ENCODE measurements at places on chromosomes 7 and 10.

DNA sequence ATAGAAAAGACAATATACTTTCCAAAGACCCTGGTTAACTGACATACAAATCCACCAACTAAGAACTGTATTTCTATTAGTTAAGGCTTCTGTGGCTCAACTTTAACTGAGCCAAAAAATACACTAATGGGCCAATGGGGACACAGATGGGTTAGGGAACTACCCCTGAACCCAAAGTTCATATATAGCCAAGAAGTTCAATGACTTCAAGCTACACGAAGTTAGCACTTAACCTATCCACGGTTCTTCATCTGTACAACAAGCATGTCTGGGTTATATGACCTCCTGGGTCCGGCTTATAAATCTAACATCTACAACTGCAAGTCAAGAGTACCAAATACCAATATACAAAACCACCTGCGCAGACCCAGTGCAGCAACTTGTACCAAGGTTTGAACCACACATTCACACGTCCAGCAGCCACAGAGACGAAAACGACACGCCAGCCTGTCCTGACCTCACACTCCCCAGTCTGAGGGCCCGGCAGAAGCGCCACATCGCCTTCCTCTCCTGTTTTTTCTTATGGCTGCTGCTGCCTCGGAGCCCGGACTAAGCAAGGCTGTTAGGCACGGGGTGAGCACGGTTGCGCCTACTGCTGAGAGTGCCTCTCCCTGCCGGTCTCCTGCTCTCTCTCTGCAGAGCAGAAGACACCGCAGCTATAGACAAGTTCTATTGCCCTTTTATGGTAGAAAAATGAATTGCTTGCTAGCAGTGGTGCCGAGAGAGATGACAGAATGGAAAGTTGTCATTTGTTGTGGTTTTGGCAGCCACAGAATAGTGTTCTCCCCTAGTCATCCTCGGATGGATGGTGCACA lies 86.3 kb downstream of the RNF216 start:
- DNase-seq, result no peak

DNA sequence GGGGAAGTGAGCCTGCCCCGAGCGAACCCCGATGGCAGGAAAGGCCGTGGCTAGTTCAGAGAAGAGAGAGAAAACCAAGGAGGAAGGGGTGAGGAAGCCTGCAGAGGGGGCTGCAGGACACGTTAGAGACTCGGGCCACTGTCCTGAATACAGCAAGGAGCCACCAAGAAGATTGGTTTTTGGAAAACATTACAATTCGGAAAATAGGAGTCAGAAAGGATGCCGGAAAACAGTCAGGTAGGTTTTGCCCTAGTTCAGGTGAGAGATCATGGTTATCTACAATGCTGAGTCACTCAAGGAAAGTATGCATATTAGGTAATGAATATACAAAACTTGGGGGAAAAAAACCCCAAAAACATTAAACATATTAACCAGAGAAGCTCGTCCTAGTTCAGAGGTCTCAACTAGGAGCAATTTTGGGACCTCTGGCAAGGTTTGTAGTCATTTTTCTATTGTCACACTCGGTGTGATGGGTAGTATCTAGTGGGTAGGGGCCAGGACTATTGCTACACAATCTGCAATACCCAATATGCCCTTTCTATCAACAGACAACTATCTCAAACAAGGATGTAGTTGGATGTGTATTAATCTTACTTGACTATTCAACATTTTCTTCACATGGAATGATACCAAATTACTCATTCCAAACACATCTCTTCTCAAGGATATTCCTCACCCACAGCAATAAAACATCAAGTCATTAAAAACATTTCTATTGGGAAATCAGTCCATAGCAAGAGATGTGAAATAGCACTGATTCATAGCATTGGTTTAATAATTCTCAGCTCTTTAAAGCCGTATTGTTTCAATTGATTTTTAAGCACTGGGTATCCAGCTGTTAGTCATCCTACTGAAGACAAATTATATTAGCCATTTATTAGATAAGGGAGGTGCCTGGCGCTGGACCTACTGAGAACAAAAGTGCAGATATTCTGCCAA lies 74.4 kb upstream of the RSU1 start:
- no peak for DNase-seq

DNA sequence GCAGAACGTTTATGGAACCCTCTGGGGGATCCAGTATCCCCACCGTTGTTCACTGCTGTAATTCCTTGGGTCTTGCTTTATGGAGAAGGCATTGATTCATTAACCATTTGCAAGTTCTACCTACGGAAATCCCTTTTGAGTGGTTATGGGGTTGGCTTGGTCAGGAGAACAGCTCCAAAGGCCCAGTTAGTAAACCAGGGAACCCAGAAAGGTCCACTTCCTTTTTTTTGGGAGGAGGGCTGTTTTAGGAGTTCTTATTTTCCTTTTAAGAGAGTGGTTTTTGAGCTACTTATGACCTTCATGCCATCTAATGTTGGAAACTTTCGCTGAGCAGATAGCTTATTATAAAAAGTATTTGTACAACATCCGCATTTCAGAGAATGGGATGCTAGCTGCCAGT lies 1.3 kb downstream of the POR start:
- DNase-seq, result no peak

- DNase-seq, result no peak
Observed at GRCh38 chr10:55668326-55668922, 692.6 kb downstream of the ZWINT start.

DNA sequence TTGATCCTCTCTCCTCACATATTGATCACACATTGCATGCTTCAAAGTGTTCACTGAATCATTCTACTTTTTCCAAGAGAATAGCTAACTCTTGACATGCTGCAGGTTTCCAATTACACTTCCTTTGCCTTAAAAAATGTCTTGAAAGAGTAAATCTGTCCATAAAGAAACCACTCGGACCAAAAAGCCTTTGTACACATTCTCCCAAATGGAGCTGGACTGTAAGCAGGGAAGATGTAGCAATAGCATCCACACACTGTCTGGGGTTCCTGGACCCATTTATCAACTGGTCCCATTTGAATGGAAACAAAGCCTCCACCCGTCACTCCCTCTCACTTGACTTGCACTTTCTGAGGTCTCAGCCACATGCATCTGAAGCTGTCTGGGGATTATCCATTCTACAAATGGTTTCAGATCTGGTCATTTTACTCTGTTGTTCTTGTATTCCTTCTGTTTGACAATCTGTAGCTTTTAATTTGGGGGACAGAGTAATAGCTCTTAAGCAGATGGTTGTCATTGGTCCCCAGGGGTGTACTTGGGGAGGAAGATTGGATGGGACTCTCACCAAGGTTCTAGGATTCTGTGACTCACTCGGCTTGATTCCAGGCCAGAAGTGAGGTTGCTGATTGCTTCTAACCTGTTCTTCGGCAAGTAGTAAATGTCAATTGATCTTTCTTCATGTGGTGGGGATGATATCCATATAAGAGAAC lies 203.5 kb downstream of the HIBADH start:
- DNase-seq, result no peak
